ENCODE measurements at places on chromosomes 7 and 10.

DNA sequence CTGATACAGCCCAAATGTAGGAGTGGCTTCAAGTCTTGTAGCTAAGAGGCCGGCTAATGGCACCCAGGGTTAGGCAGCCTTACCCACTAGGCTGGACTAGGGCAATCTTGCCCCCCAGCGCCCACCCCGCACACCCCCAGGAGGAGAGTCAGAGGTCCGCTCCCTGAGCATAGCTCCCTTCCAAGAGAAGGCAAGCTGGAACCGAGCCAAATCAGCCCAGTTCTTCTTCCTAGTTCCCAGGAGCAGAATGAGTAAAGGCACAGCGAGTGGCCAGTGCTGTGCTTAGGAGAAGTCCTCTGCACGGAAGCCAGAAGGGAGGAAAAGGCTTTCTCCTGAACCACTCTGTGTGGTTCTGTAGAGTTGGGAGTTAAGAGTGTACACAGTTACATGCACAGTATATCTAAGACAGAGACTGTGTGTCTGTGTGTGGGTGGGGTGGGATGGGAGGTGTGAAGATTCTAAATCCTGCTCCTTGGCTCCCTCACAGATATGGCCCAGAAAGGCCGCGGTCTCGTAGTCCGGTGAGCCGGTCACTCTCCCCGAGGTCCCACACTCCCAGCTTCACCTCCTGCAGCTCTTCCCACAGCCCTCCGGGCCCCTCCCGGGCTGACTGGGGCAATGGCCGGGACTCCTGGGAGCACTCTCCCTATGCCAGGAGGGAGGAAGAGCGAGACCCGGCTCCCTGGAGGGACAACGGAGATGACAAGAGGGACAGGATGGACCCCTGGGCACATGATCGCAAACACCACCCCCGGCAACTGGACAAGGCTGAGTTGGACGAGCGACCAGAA is 59.7 kb upstream of the PDCD4 start:
- DNase-seq = no peak

DNA sequence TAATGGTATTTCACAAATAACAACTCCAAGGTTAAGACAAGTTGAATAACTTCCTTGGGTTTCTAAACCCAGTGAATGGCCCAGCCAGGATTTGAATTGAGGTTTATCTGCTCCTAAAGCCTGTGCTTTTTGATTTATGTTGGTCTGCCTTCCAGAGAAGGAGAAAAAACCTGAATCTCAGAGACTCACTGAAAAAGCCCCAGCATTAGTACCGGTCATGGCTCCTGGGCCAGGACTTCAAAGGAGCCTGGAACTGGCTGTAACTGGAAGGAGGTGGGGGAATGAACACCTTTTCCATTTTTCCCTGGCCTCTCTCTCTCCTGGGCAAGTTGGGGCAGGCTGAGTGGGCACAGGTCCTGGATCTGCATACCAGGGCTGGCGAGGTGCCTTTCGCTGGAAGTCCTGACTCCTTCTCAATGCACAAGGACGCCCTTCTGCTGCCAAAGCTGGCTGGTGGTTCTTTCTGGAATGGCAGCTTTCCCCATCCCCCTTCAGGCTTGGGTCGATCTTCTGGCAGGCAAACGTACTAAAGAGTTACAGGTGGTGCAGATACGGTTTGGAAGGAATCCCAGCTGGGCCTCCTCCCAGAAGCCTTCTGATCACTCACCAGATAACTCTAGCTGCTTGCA is 268.2 kb downstream of the PTEN start:
- DNase-seq = no peak

DNA sequence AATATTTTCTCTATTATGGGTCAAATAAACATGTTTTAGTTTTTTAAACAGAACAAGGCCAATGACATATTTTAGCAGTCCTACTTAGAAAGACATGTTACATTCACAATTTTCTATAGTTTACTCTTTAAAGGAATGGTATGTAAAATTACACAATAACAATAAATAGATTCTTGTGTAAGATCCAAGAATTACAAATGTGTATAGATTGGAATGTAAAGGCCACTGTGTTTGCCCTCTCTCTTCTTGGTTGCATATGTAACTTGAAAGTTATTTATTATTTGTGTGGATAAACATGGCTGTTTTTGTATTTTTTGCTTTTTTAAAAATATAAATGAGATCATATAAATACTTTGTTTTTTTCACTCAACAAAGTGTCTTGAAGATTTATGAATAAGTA is 979.3 kb upstream of the CELF2 start:
- no peak for DNase-seq

- peak; percentile 96 for DNase-seq
Measured at GRCh38 chr7:100444311-100445278, 8.3 kb upstream of the PPP1R35 start.

DNA sequence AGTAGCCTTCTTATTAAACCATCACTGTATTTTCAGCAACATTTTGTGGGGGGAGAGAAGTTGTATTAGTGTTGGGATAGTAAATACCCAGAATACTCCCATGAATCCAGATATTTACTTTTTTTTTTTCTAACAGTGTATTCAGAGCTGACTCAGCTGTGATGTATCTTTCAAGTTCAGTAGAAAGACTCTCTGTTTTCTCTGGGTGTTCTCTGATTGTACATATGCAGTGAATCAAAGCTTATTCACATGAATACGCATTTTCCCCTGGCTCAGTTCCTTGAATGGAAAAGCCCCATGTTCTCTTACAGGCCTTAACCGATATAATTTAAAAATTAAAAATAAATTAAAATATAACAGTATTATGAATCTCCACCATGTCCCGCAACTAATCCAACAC is 1.3 kb downstream of the TFPI2 start:
- no peak for DNase-seq

DNA sequence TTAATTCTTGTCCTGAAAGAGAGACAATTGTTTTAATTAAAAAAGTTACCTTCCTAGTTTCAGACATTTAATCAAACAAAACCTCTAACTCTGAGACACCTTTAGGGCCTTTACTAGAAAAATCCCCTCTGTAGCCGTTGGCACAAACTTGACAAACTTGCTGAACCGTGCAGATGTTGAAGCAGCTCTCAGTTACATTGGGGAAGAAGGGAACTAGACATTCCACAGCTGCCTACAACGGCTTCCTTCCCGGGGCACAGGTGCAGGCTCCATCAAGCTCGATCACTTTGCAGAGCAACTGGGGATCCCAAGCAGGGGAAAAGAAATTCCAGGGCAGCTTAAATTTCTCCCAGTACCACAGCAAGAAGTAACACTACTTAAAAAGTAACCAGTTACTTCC is 141.3 kb downstream of the SKAP2 start:
- DNase-seq = no peak

GRCh38 chr7:11710377-11710776 is 121.6 kb downstream of the THSD7A start:
- DNase-seq = no peak

GRCh38 chr10:43696909-43697483 is 48.3 kb upstream of the ZNF32 start:
- DNase-seq = no peak

- no peak for DNase-seq
Measured at GRCh38 chr7:26950889-26951288, 86.5 kb upstream of the SKAP2 start.

DNA sequence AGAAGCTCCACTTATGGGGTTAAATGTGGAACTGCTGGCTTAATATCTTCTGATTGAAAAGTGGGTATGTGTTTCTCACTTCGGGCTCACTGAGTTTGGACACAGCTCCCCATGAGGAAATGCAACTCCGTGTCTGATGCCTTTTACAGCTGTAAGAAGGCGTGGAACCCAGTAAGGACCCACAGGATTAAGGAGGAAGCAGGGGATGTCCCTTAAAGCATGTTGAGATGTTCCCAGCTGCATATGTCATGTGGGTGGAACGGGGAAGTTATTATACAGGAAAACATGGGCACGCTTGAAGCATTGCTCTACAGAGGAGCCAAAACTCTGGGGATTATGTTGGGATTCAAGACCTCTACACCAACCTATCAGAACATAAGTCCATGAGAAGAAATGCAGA is 224.4 kb downstream of the NEBL start:
- DNase-seq = no peak
